G401 (cell line): ENCODE measurements at places on chromosomes 4 and X. TPM values are rescaled to one million over a fixed set of nuclear protein-coding genes. Genes with fewer than 3 reads are reported as not detected.
A peak's percentile ranks its signal among the peaks of the same experiment; 100 is the strongest.

DNA sequence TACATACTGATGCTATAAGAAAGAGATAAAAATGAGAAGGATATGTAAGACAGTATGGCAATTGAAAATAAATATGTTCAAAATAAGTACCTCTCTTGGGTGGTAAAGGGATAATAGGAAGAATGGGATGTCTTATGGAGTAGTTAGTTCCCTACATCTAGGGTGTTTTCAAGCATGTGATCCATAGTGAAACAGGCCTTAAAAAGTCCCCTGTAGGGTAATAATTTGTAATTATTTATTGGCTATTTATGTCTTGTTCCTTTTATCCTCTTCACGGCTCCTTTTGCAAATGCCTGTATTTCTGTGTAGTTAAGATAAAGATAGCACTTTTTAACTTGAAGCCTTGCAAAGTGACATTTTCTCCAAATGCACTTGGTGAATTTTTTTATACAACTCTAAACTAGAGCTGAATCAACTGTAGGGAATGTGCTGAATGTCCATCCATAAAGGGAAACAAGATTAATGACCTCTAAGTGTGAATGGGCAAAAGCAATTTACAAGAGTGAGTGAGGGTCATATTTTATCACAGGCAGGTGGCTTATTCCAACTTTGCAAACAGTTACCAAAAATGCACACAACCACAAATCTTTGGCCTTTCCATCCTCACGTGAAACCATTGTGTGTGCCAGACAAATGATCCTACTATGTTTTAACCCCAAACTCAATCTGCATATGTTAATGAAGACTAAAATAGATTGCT, 299.0 kb downstream of the KCNIP4 start:
- no peak for DNase-seq

DNA sequence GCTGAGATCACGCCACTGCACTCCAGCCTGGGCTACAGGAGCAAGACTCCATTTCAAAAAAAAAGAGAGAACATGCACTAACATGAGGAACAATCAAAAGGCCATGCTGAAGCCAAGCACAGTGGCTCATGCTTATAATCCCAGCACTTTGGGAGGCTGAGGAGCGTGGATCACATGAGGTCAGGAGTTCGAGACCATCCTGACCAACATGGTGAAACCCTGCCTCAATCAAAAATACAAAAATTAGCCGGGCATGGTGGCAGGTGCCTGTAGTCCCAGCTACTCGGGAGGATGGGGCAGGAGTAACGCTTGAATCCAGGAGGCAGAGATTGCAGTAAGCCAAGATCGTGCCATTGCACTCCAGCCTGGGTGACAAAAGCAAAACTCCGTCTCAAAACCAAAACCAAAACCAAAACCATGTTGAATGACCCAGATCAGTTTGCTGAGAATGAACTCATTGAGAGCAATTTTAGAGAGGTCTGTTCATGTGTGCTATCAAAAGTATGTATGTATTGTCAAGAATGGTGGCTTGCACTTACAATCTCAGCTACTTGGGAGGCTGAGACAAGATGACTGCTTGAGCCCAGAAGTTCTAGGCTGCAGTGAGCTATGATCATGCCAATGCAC, 44.8 kb downstream of the PDS5A start:
- no peak for DNase-seq

- peak; percentile 64 for DNase-seq
Measured at GRCh38 chr4:180060159-180060889, 2182.9 kb upstream of the TENM3 start.

GRCh38 chrX:46710425-46710824, 48.5 kb downstream of the SLC9A7 start:
- no peak for DNase-seq

- no peak for DNase-seq
Measured at GRCh38 chrX:148281920-148282319, 218.5 kb upstream of the AFF2 start.

- DNase-seq = peak; percentile 14
Measured at GRCh38 chrX:57453901-57454300, 137.9 kb upstream of the ZXDB start.

- no peak for DNase-seq
Measured at GRCh38 chrX:13090339-13091110, 46.1 kb upstream of the FAM9C start.

Gene TKTL2
- total RNA-seq = not detected in 2 replicates
